Left colon (tissue), 2 donors: ENCODE measurements at places on chromosomes 3 and 15. TPM values are rescaled to one million over a fixed set of nuclear protein-coding genes. Genes with fewer than 3 reads are reported as not detected.

- no peak for DNase-seq
Observed at GRCh38 chr15:42890161-42890913, 30.2 kb downstream of the TTBK2 start.

DNA sequence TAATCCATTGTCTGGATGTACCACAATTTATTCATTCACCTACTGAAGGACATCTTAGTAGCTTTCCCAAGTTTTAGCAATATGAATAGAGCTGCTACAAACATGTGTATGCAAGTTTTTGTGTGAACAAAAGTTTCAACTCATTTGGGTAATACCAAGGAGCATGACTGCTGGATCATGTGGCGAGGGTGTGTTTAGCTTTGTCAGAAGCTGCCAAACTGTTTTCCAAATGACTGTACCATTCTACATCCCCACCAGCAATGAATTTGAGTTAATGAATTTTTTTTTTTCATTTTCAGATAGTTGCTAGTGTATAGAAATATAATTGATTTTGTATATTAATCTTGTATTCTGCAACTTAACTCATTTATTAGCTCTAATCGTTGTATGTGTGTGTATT lies 20.0 kb upstream of the ELP6 start:
- DNase-seq: no peak

- no peak for DNase-seq
Observed at GRCh38 chr3:183313764-183314163, 60.7 kb downstream of the B3GNT5 start.

GRCh38 chr3:143267989-143268388 lies 148.4 kb downstream of the CHST2 start:
- DNase-seq: no peak

DNA sequence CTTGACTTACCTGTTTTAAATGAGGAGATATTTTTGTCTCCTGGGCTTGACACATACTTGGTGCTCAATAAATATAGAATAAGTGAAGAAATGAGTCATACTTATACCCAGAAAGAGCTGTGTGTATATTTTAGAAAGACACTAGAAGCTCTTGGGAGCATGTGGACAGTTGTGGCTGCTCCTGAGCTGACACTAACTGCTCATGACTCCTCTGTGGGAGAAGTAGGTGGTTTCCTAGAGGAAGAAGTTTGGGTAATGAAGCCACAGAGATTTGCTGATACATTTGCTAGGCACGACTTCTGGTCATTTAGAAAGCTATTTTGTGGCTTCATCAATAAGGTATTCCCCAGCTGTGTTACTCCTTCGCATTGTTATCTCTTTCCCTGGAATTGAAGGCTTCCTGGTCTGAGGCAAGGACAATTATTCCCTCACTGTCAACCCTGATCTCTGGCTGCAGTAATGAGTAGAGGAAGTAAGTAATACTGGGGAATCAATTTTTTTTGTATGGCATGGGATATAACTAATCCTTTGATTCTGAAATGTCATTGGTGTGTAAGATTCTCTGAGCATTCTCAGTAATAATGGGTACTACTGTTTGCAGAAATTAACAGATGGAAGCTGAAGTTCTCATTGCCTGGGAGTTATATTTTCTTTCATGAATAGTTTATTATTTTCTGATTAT lies 79.6 kb upstream of the DCBLD2 start:
- no peak for DNase-seq

GRCh38 chr15:99944131-99944530 lies 210.9 kb upstream of the LYSMD4 start:
- no peak for DNase-seq

DNA sequence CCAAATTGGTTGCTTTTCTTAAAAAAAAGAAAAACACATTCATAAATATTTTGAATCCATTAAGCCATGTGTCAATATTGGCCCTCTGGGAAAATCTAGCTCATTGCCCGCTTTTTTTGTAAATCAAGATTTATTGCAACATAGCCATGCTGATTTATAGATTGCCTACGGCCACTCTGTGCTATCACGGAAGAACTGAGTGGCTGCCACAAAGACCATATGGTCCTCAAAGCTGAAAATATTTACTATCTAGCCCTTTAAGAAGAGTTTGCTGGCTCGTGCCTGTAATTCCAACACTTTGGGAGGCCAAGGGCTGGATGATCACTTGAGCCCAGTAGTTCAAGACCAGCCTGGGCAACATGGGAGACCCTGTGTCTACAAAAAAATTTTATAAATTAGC lies 45.9 kb downstream of the IL5RA start:
- no peak for DNase-seq

- no peak for DNase-seq
Observed at GRCh38 chr15:95669146-95669922, 661.2 kb upstream of the NR2F2 start.

DNA sequence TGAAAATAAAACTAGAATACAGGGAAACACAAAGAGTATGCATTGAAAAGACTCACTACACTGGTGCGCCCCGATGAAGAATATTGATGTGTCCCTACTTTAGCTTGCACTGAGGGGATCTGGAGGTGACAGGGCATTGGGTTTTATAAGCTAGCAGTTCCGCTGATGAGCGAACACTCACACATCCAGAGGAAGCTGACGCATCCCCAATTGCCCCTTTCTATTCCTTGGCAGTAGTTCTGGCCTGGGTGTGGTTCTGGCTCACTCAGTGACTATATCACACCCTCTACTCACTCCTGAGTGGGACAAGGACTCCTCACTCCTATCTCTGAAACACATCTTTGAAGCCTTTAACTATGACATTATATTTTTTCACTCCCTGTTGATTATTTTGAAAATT lies 71.0 kb downstream of the B3GNT5 start:
- DNase-seq: no peak

DNA sequence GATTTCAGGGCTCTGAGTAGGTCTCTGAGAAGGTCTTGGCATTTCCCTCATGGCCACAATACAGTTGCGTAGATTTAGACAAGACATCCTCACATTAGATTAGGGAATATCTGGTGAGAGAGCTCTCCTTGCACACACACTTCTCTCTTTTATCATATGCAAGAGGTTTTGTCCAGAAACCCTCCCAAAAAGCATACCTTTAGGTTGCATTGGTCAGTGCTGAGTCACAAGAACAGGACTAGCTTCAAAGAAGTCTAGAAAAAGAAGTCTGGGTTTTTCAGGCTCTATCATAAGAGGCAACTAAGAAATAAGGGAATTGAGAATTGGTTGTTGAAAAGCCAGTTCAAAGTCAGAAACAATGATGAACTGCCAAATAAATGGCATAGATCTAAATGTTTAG lies 40.1 kb upstream of the MITF start:
- no peak for DNase-seq

DNA sequence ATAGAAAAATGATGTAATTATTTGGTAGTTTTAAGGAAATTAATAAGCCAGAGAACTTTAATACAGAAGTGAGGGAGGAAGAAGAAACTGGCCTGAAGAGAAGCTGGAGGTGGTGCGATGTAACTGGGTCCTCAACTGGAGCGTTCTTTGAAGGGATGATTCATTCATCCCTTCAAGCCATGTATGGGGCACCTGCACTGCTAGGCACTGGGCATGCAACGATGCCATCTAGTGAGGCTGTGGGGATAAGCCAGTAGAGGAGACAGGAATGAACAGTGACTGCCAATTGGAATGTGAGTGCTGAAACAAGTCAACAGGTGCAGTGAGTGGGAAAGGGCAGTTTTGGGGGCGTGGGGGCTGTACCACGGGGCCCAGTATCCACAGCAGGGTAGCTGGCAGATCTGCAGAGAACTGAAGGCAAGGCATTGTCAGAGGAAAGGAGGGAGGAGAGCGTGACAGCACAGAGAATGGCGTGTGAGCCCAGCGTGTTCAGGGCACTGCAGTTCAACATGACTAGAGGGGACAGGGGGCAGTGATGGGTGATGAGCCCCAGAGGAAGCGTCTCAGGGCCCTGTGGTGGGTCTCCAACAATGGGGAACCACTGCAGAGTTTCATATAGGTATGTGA lies 3.8 kb upstream of the KIF23 start:
- DNase-seq: no peak

DNA sequence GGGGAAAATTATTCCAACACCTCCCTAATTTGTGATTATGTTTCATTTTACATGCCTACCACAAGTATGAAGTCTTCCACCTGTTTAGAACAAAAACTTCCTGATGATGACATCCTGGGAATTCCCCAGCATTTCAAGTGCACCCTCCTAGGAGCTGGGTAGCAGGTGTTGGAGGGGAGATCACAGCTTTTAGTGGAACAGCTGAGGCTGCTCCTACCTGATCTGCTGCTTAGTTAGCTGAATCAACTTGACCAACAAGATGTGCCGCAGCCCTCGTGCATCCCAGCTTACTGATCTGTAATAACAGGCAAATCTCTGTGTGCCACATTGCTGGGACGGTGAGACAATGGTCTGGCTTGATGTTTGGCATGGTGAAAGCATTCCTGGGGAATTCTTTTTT lies 29.7 kb downstream of the TRAK1 start:
- DNase-seq: no peak

GRCh38 chr15:40392986-40393948 lies 10.7 kb downstream of the KNSTRN start:
- no peak for DNase-seq

GRCh38 chr15:40029979-40030893 lies 8.7 kb downstream of the SRP14 start:
- no peak for DNase-seq

GRCh38 chr3:1852950-1853349 lies 245.7 kb upstream of the CNTN4 start:
- DNase-seq: no peak

- no peak for DNase-seq
Observed at GRCh38 chr3:166446291-166446690, 609.1 kb upstream of the BCHE start.

OXTR gene
- total RNA-seq: 0.76 TPM

PLD1 gene
- total RNA-seq: 79.7 TPM

MCCC1 gene
- 33.4 TPM for total RNA-seq

NANOGP8 gene
- 0.34 TPM for total RNA-seq

PLA2G4D gene
- total RNA-seq: 0.31 TPM

FMN1 gene
- total RNA-seq: 48.3 TPM

ITIH1 gene
- not detected for total RNA-seq

CSK gene
- 84.8 TPM for total RNA-seq

NTRK3 gene
- total RNA-seq: 0.55 TPM

PLA1A gene
- 1.9 TPM for total RNA-seq
